ENCODE measurements at places on chromosomes 2 and 18.

DNA sequence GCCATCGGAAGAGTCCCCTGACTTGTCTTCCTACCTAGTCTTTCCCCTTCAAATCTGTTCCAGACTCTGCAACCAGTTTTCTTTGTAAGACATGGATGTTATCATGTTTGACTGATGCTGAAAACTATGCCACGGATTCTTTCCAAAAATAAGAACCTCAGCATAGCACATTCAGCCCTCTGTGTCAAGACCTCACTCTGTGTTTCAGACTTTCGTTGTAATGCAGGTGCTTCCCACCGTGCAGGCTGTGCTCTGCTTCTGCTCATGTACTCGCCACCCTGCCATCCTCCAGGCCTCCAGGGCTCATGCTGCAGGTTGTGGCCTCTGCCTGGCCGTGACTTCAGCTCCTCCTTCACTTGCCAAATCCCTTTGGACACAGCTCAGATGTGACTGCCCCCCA lies 347.0 kb upstream of the RAB12 start:
- DNase-seq, result no peak

GRCh38 chr2:211344289-211344688 lies 787.9 kb downstream of the CPS1 start:
- no peak for DNase-seq

- DNase-seq, result no peak
These were observed 212.8 kb downstream of the MYCN start for GRCh38 chr2:16152928-16153753.

DNA sequence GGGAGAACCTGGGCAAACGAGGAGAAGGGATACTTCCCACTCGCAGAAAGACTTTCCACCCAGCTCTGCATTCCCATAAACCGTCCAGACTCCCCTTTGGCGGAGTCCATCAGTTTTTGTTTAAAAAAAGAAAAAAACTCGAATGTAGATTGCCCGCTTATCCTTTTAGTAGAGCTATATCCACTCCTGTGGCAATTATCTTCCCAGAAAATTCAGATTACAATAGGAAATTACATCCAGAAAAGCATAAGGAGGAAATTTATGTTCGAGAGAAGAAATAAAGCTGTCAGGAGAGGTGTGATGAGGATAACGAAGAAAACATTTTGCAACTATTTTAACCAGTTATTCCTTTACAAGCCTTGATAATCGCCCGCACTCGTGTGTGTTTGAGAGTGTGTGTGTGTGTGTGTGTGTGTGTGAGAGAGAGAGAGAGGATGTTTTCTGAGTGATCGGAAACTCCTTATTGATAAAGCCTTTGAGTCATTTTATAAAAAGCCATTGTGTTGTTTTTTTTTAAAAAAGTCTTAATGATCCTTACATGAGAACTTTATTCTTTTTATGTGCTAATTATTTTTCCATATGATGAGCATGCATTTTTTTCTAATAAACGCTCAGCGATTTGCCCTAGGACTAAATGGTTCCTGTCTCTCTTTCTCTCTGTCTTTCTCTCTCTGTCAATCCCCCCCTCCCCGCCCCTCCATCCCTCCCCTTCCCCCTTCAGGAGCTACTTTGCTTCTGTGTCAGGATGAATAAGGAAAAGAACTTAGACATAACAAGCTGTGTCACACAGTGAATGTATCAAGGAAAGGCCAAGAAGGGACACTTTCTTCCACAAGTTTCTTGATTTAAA lies 1.1 kb upstream of the PPP3R1 start:
- DNase-seq, result no peak
